ENCODE measurements at places on chromosomes 12 and 14. TPM values are rescaled to one million over a fixed set of nuclear protein-coding genes. Genes with fewer than 3 reads are reported as not detected.

Gene LRRK2
- total RNA-seq: 6.7 TPM

Gene TSHR
- total RNA-seq: not detected

Gene CLMN
- total RNA-seq: 3.7 TPM

Gene PPP4R4
- not detected for total RNA-seq

Gene ZNF385A
- 7.1 TPM for total RNA-seq

- no peak overlapping the region for H3K4me3 ChIP-seq
- no peaks in the 10 kb centered on the region for H3K4me1 ChIP-seq
- H3K27ac ChIP-seq: no peak overlapping the region
- no peaks in the 10 kb centered on the region for H3K36me3 ChIP-seq
These were observed 179.2 kb downstream of the BCAT1 start for GRCh38 chr12:24769682-24770081.

- H3K4me1 ChIP-seq: peaks cover 54% of the 10 kb centered on the region
- no peak for DNase-seq
- no peaks in the 10 kb centered on the region for H3K36me3 ChIP-seq
- H3K27me3 ChIP-seq: no peaks in the 10 kb centered on the region
- no peak overlapping the region for H3K27ac ChIP-seq
- H3K4me3 ChIP-seq: no peak overlapping the region
These were observed 95.0 kb downstream of the CRADD start for GRCh38 chr12:93772003-93772700.

GRCh38 chr12:40224439-40225291 lies at the start of gene LRRK2:
Gene LRRK2, plus strand, starts transcription at chr12:40224997. Its CDS starts 135 bp downstream, at chr12:40225132.
- peaks cover 55% of the 10 kb centered on the region for H3K4me1 ChIP-seq
- DNase-seq: peak; percentile 88
- no peaks in the 10 kb centered on the region for H3K36me3 ChIP-seq
- peak within 1 kb of the TSS; percentile 79 for H3K4me3 ChIP-seq

DNA sequence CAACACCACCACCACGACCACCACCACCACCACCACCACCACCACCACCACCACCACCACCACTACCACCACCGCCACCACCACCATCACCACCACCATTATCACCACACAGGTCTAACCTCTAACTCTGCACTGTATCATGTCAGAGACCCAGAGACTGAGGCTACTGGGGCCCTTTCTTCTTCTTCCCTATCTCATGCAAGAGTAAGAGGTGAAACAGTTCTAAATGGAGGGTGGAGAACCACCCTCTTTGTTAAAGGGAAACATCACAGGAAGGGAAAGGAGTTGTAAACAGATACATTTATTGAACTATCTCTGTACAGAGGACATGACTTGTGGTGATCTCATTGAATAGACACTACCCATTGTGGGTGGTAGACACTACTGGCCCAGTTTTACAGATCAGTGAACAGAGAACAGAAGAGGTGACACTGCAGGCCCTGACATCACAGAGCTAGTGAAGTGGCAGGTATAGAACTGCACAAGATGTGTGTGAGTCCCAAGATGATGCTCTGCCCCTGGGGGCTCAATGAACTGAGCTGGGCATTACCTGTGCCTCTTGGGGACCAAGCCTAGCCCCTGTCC lies 91.6 kb downstream of the FOXN3 start:
- H3K36me3 ChIP-seq: peaks cover 8% of the 10 kb centered on the region
- H3K27ac ChIP-seq: no peak overlapping the region
- peaks cover 32% of the 10 kb centered on the region for H3K4me1 ChIP-seq
- H3K27me3 ChIP-seq: no peaks in the 10 kb centered on the region
- no peak for DNase-seq

Data from left ventricle myocardium inferior (tissue), 1 donor.